ENCODE measurements at places on chromosomes 11 and 22.
A peak's percentile ranks its signal among the peaks of the same experiment; 100 is the strongest.

GRCh38 chr11:534396-535209 is 773 bp downstream of the HRAS start:
- peak; percentile 52 for DNase-seq

GRCh38 chr11:57248780-57249383 is 11.8 kb upstream of the APLNR start:
- DNase-seq = peak; percentile 56

DNA sequence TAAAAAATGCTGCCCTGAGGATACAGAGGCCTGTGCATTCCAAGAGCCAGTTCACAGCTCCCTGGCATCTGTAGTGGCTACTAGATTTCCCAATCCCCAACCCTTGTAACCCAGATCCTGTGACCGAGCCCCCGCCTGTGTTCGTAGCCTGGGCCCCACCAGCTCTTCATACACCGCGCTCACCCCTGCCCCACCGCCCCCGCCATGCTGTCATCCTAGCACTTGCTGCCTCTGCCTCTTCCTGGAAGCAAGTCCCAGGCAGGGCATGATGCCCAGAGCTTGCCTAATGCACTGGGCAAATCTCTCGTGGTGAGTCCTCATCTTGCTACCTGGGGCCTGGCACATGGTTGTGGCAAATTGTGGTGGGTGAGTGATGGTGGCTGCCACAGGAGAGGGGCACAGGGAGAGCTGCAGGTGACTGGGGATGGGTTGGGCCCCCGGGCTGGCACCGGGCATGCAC is 7.1 kb downstream of the MGAT3 start:
- DNase-seq = peak; percentile 22

DNA sequence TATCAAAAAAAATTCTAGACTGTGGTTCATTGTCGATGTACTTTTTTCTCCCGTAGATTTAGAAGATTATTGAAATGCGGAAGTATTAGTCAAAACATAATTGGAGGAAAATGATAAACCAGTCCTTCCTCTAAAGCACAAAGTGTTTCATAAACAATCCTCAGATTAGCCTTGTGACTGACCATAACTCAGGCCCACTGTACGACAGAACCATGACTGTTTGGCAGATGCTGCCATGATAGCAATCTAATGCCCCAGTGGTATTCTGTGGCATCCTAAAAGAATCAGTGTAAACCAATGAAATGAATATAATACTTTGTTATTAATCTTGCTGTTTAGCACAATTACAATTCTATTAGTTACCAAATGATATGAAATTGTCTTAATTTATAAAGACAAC is 127.0 kb upstream of the CTSC start:
- DNase-seq = no peak

GRCh38 chr11:1949302-1949701 is 2.2 kb downstream of the MRPL23 start:
- DNase-seq = no peak

DNA sequence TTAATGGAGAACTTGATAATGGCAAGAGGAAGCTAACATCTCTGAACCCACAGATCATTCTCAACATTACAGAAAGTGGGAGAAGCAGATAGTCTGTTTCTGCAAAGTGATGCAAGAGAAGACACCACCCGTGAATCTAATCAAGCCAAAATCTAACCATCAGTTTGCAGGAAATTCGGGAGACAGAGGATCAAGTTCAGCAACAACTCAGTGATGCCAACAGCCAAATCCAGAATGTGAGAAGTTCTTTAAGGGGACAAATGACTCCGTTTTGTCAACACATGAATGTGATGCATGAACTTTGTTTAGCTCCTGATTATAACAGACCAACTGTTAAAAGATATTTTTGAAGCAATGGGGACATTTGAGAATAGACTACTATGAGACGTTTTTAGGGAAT is 95.2 kb upstream of the LDLRAD3 start:
- DNase-seq = no peak

- no peak for DNase-seq
Measured at GRCh38 chr11:66393954-66394353, 22.4 kb upstream of the SLC29A2 start.

- DNase-seq = no peak
Measured at GRCh38 chr11:78641541-78641940, 66.9 kb upstream of the NARS2 start.

- peak; percentile 9 for DNase-seq
Measured at GRCh38 chr11:110759972-110760381, 47.7 kb upstream of the ARHGAP20 start.

- no peak for DNase-seq
Measured at GRCh38 chr22:43980579-43980978, 25.3 kb downstream of the SAMM50 start.

DNA sequence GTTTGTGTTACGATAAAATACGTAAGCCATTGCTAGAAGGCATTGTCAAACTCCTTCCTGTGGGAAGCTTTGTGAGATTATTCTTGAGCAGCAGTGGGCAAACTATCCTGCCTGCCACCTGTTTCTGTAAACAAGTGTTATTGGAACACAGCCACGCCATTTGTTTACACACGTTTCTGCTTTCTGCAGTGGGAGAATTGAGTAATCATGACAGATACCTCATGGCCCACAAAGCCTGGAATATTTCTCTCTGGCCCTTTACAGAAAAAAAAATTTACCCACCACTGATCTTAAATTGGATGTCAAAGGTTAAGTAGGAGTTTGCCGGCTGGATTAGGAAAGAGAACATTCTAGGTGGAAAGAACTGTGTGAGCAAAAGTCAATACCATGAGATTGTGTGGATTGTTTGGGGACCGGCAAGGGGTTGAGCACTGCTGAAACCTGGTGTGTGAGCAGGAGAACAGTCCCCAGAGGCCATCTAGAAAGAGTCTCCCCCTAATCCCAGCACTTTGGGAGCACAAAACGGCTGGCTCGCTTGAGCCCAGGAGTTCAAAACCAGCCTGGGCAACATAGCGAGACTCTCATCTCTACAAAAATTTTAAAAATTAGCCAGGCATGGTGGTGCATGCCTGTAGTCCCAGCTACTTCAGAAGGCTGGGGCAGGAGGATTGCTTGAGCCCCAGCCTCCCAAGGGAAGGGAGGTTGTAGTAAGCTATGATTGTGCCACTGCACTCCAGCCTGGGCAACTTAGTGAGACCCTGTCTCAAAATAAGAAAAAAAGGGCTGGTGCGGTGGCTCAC is 6.0 kb upstream of the PLA2G6 start:
- no peak for DNase-seq

DNA sequence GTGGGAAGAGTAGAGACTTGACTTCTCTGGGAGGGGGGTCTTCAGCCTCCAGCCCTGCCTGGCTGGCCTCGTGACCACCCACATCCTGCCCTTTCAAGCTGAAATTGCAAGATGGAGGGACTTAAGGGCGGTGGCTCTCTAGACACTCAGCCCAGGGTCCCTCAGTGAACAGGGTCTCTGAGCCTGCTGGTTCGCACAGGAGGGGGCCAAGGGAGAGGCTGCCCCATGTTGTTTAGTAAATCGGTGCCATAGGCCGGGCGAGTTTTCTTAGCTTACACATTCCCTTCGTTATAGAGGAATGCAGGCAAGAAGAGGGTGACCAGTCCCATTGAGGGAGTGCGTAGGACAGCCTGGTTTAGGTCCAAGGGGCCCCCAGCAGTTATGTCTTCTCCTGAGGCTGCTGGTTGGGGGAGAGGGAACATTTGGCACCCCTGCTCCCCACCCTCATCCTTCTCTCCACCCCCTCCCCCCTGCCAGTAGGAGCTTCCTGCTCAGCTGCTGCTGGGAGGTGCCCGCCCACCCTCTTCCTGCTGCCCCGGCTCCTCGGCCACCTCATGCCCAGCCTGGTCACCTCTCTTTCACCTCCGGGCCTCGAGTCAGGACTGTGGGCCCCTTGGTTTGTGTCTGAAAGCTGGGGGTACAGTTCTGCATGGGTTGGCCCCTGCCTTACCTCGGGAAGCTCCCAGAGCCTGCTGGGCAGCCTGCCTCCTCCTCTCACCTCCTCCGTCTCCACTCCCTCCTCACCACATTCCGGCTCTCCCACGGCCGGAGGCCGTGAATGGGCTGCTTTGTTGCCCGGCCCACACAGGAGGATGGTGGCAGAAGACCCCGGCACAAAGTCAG is 3.9 kb downstream of the FRMD8 start:
- DNase-seq = no peak

DNA sequence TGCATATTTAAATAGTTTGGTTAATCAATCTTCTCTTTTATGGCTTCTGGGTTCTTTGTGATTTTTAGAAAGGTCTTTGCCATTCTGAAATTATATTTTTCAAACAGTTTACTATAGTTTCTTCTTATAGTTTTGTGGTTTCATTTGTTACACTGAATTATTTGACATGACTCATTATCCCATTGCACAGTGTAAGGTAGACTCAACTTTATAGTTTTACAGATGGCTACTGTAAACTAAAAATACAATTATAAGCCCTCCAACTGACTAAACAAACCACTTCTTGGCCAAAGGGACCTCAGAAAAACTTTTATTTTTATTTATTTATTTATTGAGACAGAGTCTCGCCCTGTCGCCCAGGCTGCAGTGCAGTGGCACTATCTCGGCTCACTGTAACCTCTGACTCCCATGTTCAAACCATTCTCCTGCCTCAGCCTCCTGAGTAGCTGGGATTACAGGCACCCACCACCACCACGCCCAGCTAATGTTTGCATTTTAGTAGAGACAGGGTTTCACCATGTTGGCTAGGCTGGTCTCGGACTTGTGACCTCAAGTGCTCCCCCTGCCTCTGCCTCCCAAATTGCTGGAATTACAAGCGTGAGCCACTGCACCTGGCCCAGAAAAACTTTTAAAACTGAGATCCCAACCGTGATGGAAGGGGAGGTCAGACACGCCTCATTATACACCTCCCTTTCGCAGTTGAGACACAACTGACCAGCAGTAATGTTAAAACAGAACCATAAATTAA is 14.1 kb upstream of the RAC2 start:
- no peak for DNase-seq

- DNase-seq = no peak
Measured at GRCh38 chr11:35905646-35906276, 38.1 kb upstream of the LDLRAD3 start.

GRCh38 chr11:24556693-24557092 is 59.8 kb downstream of the LUZP2 start:
- no peak for DNase-seq

DNA sequence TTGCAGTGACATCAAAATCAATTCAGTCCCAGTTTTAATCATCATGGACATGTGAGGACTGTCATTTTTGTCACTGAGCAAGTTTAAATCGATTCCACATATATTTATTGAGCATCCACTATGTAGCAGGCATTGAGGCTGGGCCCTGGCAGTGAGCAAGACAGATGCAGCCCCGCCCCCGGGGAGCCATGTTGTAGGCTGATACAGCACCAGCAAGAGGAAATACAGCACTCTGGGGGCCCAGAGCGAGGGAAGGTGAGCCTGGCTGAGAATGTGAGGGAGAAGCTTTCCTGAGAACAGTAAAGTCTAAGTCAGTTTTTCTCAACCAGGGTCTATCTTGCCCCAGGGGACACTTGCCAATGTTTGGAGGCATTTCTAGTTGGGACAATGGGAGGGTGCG is 108.6 kb upstream of the ASPHD2 start:
- no peak for DNase-seq

- no peak for DNase-seq
Measured at GRCh38 chr11:69999721-70000120, 78.4 kb upstream of the ANO1 start.

DNA sequence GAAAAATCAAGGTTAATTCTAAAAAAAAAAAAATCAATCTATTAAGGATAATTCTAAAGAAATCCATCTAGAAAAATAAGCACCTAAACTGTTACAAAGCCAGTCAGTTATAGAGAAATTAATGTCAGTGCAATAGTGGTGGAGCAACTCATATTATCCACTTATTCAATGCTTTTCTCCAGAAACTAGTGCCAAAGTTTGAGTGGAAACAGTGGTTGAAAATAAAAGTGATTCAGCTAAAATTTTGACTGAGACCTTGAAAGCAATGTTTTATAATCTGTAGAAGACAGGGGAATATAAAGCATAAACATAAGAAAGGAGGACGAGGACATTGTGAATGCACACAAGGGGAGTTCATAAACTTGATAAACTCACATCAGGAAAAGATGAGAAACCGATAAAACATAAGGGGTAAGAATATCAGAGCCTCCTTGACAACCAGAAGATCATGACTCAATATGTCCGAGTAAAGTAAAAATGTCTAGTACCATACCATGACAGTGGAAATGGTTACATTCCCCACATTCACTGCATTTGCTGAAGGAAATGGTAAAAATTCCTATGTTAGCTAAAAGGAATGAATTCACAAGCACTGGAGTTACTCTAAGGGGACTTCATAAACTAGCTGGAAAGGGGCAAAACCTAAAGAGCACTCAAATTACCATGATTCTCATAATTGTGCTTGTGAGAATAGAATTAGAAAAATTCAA is 58.7 kb upstream of the SLC5A12 start:
- DNase-seq = no peak

DNA sequence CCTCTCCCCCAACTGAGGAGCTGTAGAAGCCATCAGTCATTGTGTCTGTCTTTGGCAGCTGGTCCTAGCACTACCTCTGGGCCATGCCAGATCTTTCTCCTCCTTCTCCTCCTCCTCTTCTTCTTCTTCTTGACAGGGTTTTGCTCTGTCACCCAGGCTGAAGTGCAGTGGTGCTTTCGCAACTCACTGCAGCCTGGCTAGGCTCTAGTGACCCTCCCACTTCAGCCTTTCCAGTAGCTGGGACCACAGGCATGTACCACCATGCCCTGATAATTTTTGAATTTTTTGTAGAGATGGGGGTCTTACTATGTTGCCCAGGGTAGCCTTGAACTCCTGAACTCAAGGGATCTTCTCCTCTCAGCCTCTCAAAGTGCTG is 50.1 kb upstream of the SHANK2 start:
- no peak for DNase-seq

- DNase-seq = peak; percentile 69
Measured at GRCh38 chr11:79437278-79437980, 3.4 kb downstream of the TENM4 start.

DNA sequence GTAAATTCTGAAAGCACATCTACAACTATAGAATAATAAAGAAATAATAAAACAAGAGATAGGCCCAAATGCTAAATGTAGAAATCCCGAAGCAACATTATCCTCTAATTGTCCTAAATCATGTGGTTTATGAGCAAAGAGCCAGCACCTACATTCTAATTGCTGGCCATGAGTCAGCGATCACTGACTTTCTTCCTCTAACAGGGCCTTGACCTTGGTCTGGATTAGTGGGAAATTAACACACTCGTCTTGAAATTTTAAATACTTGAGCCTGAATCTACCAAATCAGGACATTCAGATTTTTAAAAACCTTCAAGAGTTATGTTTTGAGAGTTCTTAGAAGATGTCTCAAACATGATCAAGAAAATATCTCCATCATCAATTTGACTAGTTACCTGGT is 727.6 kb downstream of the METTL15 start:
- peak; percentile 77 for DNase-seq

Measured in kidney tubule cell (primary cell).